ENCODE measurements at places on chromosomes 7 and 10.
A peak's percentile ranks its signal among the peaks of the same experiment; 100 is the strongest.

GRCh38 chr10:93410697-93411348, 71.3 kb downstream of the MYOF start:
- no peak for DNase-seq

- peak; percentile 76 for DNase-seq
Observed at GRCh38 chr7:104943502-104944343, 70.3 kb upstream of the KMT2E start.

- no peak for DNase-seq
Observed at GRCh38 chr10:48623009-48623408, 18.1 kb upstream of the ARHGAP22 start.

DNA sequence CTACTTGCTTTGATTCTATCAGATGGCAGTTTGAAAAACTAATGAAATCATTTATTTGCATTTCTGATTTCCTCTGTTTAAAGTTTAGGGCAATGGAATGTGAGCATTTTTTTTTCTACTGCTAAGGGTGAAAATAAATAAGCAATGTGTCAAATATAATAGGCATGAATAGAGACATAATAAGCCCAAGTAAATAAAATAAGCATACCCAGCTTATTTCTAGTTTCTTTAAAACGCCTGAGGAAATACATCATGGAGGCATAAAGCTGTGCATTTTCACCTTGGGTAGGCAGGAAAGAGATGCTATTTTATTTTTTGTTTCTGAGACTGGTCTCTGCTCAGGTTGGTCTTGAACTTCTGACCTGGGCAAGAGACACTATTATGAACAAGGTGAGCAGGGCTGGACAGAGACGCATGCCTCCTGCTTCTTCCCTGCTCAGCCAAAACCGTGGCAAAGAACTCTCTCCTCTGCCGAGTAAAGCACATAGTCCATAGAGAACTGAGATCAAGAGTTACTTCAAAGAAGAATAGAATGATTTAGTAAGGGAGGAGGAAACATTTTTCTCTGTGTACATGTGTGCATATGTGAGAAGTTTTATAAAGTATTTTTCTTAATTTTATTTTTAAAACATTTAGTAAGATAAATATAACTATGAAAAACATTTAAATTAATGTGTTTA, 138.1 kb downstream of the GNAI1 start:
- no peak for DNase-seq

DNA sequence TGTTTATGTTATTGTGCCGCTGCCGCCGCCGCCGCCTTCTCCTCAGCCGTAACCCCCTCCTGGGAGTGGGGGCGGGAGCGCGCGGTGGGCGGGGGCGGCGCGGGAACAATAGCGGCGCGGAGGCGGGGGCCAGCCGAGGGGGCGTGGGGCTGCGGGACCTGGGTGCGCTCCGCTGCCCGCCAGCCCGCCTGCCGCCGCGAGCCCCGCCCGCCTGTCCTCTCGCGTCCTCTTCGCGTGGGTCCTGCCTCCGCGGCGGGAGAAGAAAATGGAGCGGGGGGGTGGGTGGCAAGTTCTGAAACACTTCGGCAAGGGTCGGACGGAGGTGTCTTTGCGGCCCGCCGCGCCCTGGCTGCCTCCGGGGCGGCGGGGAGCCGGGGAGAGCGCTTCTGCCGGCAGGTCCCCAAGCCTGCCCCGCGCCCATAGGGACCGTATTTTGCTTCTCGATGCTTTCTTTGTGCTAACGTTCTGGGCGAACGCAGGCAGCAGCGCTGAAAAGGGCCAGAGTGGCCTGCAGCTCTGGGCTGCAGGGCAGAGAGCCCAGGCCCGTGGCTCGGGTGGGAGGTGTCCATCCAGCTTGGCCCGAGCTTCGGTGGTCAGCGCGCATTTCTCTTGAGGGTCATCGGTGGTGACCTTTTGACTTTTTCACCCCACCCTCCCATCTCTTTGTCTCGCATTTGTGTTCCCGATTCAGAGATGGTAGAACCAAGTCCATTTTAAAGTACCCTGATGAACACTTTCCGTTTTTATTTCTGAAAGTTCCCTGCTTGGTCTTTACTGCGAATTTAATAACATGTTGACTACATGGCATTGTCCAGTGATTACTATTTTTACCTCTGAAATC, 613 bp downstream of the MAPK8 start:
- DNase-seq, result peak; percentile 47

DNA sequence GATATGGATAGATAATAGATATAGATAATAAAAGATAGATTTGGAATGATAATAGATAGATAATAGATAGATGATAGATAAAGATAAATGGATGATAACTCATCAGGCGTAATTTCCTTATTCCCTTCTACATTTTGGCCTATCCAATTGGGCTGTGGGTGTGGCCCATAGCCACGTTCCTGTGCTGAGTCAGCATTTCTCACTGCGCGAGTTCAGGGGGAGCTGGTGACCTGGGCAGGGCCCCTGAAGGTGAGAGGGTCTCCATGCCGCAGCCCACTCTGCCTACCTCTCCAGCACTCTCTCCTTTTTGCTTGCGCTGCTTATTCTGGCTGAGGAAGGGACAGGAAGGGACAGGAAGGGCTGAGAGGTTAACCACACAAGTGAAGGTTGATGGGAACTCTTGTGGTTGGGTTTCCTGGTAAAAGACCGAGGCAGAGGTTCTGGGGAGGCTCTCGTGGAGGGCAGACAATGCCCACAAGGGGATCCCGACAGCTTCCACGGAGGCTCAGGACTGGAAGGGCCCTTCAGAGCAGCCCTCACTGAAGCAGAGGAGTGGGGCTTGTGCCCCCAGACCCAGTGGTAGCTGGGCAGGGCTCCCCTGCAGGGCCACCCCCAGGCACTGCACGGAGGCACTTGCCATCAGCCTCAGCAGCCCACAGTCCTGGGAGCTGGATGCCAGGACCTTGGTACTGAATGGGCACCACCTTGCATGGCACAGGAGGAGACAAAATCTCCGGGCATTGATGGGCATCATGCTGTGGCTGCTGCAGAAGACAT, 247.3 kb upstream of the PITRM1 start:
- DNase-seq, result no peak

DNA sequence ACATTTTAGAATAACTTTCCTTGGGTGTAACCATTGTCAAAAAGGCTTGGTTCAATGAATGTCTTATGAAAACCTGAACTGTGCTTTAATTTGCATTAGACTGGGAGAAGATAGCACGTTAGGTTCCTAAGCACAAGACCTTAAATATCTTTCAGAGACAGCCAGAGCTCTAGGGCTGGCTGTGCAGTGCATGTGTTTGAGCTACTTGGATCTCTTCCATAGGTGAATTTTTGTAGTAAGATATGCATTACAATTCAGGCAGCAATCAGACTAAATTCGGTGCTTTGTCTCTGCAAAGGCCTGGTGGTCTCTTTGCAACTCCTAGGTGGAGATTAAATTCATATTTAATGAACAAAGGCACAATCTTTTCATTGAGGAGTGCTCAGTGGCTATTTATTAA, 192.0 kb downstream of the ZNF438 start:
- DNase-seq, result no peak

DNA sequence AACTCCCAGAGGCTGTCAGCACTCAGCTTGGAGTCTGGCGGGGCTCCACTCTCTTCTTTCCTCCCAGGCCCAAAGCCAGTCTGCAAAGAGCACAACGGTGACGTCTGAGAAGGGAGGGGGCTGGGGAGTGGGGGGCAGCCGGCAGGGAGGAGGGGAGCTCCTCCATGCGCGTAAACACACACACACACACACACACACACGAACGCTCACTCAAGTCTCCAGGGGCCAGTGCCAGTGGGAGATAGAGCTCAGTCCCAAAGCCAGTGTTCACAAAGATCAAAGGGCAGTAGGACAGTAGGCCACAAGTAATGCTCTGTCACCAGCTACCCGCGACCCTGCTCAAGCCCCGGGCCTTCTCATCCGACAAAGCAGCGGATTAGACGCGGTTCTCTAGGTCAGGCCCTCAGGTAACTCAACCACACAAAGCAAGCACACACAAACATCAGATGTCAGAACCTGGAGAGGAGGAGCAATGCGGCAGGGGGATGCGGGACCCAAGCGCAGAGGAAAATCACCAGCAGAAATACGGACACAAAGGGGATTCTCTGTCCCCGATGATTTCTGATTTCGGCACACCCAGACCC, 19.9 kb downstream of the TCAF1 start:
- no peak for DNase-seq

GRCh38 chr10:14712991-14713424, 61.7 kb downstream of the FAM107B start:
- no peak for DNase-seq

DNA sequence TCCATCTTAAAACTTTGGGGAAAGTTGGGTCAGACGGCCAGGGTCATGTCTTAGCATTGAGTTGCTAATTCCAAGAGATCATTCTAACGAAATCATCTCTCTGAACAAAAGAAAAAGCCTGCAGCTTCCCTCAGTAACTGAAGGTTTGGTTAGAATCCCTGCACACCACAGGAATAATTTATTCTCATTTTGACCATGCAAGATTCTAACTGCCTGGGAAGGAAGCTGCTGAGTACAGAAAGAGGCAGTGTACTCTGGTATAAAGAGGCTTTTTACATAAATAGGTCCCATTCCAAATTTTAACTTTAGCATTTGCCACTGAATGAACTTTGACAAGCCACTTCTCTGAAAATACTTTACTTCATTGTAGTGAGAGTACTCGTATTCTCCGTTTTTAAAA, 76.9 kb upstream of the RSBN1L start:
- no peak for DNase-seq

- DNase-seq, result no peak
Observed at GRCh38 chr7:37149051-37149772, 299.5 kb downstream of the ELMO1 start.
